ENCODE measurements at places on chromosomes 11 and 22. TPM values are rescaled to one million over a fixed set of nuclear protein-coding genes. Genes with fewer than 3 reads are reported as not detected.

The SYT9 gene
- total RNA-seq = not detected

The TAGLN gene
- total RNA-seq = 147 TPM

The DBX1 gene
- not detected for total RNA-seq

The HBE1 gene
- not detected for total RNA-seq

The CLCF1 gene
- 4.7 TPM for total RNA-seq

The PKNOX2 gene
- total RNA-seq = not detected

The ACAD8 gene
- 35.9 TPM for total RNA-seq

The POU2AF3 gene
- total RNA-seq = 14.9 TPM

The CCDC117 gene
- 6.3 TPM for total RNA-seq

The HTR3B gene
- total RNA-seq = not detected

The IGSF22 gene
- not detected for total RNA-seq

The GRAMD1B gene
- total RNA-seq = 31.4 TPM

- DNase-seq = no peak
These were observed 24.5 kb upstream of the GUCY1A2 start for GRCh38 chr11:107042748-107043147.

DNA sequence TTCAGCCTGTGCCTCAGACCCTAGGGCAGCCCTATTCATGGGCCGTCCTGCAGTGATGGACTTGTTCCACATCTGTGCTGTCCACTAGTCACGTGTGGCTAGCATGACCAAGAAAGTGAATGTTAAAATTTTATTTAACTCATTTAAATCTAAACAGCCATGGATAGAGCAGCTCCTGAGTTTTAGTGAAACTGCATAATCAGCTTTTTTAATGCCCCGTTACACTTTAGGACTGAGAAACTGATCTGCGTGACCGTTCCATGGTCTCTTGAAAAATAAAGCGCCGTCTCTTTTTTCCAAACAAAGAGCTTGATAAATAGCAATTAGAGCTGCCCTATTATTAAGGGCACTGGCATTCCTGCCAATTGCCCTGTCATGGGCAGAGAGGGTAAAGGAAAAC, 76.5 kb upstream of the SNX19 start:
- no peak for DNase-seq

DNA sequence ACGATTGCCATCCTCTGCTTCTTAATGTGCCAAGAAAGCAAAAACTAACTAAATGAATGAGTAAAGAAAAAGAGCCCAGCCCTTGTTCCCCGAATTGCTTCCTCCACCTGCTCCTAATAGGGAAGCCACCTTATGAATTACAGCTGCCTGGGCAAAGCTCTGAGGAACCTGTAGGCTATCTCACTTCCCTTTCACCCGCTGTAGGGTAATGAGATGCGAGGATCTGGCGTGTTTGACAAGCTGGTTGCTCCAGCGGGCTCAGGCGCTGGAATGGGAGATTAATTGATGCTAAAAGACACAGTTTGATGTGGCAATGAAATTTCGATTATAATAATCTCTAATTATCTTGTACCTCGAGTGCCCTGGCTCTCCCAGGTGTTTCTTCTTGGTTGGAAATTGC, 256.4 kb downstream of the NTM start:
- no peak for DNase-seq

- DNase-seq = no peak
These were observed 235.9 kb upstream of the DDI1 start for GRCh38 chr11:103800406-103801114.

- DNase-seq = no peak
These were observed 30.6 kb upstream of the ROBO3 start for GRCh38 chr11:124834526-124835180.

GRCh38 chr11:67351275-67352005, 1.9 kb downstream of the POLD4 start:
- DNase-seq = peak; percentile 77

GRCh38 chr11:304915-305843, 2.4 kb upstream of the IFITM2 start:
- DNase-seq = peak; percentile 82

DNA sequence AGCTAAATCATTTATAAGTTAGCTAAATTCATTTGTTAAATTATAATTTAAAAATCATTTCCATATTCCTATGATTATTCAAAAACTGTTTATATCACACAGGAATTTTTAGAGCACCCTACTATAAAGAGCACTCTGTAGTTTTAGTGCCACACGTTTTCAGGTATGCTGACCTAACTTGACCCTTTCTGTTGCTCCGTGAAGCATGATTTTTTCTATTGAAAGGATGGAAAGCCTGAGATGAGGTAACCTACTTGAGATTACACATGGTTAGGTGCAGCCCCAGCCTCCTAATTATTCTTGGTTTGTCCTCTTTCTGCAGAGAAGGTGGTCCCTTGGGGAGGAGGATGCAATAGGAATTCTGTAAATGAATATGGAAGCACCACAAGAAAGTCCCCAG, 72.6 kb downstream of the PPFIBP2 start:
- DNase-seq = no peak

All from Peyer's patch (tissue), 4 donors.